ENCODE measurements at places on chromosomes 6 and 20.

DNA sequence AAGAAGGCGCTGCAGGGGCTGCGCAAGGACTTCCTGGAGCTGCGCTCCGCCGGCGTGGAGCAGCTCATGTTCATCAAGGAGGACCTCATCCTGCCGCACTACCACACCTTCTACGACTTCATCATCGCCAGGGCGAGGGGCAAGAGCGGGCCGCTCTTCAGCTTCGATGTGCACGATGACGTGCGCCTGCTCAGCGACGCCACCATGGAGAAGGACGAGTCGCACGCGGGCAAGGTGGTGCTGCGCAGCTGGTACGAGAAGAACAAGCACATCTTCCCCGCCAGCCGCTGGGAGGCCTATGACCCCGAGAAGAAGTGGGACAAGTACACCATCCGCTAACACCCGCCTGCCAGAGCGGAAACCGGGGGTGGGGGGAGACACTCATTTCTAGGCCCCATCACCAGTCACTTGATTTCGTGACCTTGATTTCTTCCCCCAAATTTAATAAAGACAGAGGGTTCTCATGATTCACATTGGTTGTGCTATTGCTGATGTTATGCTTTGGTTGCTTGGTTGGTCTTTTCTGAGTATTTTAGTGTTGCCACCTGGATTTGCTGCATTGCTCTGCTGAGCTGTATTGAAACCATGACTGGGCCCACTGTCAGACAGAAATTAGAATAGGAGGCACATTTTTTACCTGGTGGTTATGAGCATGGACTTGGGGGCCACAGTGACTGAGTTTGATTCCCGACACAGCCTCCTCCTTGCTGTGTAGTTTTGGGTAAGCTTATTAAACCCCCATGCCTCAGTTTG, 1.5 kb downstream of the FAM50B start:
- DNase-seq: no peak

DNA sequence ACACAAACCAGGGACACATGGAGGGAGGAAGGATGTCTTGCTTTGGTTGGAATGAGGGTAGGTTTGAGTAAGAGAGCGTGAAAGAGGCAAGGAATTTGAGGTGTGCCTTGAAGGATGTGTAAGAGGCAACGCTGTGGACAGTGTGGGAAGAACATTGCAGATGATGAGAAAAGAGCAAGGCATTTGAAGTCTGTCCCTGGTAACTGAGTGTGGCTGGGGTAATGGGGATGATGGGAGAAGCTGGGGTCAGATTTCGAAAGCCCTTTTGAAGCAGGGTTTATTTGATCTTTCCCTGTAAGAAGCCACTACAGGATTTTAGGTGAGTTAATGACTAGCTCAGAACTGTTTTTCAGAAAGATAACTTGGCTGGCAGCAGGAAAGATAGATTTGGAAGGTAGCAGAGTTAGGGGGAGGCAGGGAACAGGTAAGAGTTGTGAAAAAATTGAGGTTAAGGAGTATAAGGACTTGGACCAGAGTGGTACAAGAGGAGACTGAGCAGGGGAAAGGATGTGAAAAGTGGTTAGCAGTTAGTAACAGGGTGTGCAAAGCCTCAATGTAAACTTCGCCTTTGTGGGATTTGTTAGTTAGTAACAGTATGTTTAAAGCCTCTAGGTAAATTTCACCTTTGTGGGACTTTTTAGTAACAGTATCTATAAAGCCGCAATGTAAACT, 17.7 kb downstream of the UTRN start:
- no peak for DNase-seq

DNA sequence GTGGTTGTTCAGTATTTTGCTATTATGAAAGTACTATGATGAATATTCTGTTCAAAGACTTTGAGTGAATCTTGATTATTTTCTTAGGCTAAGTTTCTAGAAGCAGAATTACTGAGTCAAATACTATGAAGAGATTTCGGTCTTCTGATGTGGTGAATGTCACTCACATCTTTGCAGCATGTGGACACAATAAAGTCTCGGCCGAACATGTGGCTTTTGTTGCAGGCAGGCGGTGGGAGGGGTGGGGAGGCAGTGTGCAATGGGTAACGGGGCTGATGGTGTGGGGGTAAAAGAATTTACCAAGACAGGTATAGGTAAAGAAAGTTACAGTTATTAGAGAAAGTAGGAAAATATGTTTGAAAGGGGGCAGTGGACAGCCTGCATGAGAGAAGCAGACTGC, 156.4 kb upstream of the DTNBP1 start:
- DNase-seq: no peak

DNA sequence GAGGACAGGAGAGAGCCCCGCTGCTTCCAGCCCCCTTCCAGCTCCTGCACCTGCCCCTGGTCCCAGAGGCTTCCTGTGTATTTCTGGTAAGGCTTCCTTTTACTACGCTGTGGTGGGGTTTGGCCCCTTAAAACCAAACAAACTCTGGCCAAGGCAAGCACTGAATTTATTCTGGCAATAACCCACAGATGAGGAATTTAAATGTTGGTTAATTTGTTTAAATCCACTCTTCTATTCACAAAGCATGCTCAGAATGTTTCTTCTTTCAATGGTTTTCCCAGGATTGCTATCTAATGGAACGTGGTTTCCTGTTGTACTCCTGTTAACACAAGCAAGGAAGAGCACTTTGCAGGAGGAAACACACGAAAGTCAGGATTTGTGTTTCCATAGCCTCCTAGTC, 236.5 kb upstream of the FOXQ1 start:
- DNase-seq: no peak
